T-helper 17 cell (primary cell): ENCODE measurements at places on chromosomes 7 and 10.

DNA sequence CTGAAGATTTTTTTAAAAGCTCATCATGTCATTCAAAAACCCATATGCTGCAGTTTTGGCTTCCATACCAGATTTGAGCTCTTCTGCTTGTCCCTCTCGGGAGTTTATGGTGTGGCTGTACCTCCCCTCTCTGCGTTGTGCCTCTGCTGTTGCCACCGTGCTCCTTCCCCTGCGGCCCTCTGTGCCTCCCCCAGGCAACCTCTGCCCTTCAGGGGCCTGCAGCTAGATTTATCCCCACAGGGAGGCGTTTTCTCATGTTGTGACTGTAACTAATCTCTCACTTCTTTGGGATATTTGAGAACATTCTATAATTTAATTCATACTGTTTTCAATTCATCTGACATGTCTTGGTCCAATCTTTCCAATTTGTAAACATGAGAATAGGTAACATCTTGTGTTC lies 52.7 kb downstream of the TASOR2 start:
- DNase-seq, result no peak

- peak; percentile 31 for DNase-seq
Measured at GRCh38 chr7:139075031-139075652, 34.4 kb downstream of the ZC3HAV1 start.

- no peak for DNase-seq
Measured at GRCh38 chr7:121019018-121019417, 30.5 kb downstream of the CPED1 start.

GRCh38 chr7:91267171-91267955 lies 3.1 kb downstream of the FZD1 start:
- DNase-seq, result no peak

- DNase-seq, result no peak
Measured at GRCh38 chr10:27153329-27153728, 855 bp downstream of the YME1L1 start.

- no peak for DNase-seq
Measured at GRCh38 chr7:88224601-88225275, 4.9 kb upstream of the SRI start.

DNA sequence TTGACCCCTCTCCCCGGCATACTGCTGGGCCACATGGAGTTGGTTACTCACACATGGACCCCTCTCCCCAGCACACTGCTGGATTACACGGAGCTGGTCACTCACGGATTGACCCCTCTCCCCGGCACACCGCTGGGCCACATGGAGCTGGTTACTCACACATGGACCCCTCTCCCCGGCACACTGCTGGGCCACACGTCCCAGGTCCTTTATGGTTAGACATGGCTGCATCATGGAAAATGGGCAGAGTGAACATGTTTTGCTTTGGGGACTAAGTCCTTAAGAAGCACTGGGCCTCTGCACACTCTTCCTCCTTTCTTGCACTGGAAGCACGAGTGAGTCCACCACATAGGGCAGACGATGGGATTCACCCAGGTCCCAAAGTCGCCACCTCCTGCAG lies 102.1 kb upstream of the SHH start:
- no peak for DNase-seq

- DNase-seq, result no peak
Measured at GRCh38 chr10:69479240-69480067, 28.2 kb downstream of the TSPAN15 start.

- no peak for DNase-seq
Measured at GRCh38 chr7:22356701-22357310, at the start of gene RAPGEF5. Gene RAPGEF5 (minus strand): TSS chr7:22357154. CDS start chr7:22357060, 94 bp downstream.

DNA sequence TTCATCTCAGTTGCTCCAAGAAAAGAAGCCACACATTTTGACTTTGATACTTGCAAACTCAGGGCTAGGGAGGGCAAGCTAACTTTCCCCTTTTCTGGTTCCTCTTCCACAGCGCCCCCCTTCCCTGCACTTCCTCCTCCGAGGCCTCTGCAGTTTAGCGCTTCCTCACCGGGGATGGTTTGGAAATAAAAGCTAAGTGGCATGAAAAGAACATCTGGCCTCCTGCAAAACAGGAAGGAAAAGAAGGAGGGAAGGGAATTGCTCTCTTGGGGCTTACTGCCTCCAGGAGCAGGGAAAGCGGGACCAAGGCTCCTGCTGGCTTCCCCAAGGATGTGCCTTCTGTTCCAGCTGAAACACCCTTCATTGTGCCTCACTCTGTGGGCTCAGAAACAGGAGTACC lies 42.3 kb downstream of the PRKCQ start:
- DNase-seq, result no peak

GRCh38 chr10:91632671-91633550 lies at the start of gene PPP1R3C:
Gene PPP1R3C (minus strand): TSS chr10:91633071. CDS start chr10:91632969, 102 bp downstream.
- DNase-seq, result no peak

GRCh38 chr10:11330383-11331045 lies 280.9 kb downstream of the USP6NL start:
- no peak for DNase-seq

- no peak for DNase-seq
Measured at GRCh38 chr10:102382871-102383270, 12.6 kb upstream of the NFKB2 start.

DNA sequence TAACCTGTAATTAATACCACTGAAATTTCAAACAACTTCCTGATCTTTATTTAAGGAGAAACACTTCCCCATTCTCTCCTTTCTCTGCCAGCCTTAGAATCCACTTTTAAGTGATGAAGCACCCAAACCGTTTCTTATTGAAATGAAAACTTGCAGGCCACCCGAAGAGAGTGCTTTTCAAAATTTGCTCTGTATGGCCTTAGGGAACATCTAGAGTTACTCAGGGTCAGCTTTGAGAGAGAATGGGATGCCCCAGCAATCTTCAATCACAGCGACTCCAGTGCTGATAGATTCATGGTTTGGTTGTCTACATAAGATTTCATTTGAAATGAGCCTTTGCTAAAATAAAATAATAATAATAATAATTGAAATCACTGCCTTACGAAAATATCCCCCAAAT lies 323.1 kb downstream of the PCLO start:
- no peak for DNase-seq

GRCh38 chr7:108016841-108017775 lies 14.1 kb upstream of the LAMB1 start:
- no peak for DNase-seq

- DNase-seq, result no peak
Measured at GRCh38 chr7:24504836-24505235, 68.4 kb upstream of the PALS2 start.

GRCh38 chr10:30495687-30496086 lies 61.7 kb downstream of the MAP3K8 start:
- no peak for DNase-seq

DNA sequence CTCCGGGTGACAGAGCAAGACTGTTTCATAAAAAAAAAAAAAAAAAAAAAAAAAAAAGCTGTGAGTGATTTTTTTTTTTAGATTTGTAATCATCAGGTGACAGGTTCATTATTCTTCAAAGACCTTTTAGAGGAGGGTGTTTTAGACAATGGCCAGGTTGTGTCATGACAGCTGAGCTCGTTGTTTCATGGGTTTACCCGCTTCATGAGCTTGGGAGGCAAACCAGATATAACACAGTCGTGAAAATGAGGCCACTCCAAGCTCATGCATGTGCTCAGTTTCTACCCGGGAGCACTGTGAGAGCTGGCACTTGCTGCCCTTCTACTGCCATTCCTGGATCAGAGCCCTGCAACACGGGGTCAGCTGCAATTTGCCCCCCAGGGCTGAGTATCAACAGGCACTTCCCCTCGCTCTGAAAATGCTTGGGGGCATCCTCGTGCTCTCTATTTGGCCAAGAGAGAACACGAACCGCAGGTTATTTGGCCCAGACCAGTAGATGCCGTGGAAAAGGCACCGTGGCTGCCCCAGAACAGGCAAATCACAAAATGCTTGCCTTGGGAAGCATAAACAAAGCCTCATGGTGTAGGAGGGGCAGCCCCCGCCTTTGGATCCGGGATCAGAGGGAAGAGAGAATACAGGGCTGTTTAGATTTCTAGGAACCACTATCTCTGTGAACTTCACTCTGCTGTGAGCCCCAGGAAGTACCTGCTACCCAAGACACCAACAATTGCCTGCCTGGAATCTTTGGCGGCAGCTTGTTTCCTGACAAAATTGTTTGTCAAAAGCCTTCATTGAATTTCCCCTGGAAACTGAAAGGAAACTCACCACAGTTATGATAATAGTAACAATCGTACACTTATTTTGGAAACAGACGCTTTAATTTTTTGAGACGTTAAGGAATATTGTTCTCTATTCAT lies 371.0 kb downstream of the FRMD4A start:
- DNase-seq, result no peak

DNA sequence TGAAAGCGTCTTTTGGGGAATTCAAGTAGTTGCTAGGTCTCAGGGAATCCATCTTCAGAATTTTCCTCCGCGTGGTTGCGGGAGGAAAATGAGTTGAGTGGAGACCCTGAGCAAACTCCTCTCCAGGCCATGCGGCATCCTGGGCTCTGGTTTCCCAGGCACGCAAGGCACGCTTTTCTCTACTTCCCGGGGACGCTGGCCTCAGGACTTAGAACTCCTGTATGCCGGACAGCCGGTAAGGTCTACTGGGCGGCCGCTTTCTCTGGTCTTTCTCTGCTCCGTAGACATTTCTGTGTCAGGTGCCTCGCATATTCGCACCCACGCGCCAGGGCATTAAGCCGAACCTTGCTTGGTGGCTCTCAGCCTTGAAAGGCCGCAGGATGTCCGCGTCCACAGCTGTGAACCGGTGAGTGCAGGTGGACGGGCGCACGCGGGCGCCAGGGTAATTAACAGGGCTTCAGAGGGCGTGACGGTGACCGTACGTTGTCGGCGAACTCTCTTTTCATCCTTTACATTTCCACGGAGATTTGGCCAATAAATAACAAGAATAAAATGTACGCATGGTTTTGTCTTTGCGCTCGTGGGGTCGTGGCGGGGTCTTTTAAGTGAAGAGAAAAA lies 992 bp upstream of the RBM20 start:
- no peak for DNase-seq

DNA sequence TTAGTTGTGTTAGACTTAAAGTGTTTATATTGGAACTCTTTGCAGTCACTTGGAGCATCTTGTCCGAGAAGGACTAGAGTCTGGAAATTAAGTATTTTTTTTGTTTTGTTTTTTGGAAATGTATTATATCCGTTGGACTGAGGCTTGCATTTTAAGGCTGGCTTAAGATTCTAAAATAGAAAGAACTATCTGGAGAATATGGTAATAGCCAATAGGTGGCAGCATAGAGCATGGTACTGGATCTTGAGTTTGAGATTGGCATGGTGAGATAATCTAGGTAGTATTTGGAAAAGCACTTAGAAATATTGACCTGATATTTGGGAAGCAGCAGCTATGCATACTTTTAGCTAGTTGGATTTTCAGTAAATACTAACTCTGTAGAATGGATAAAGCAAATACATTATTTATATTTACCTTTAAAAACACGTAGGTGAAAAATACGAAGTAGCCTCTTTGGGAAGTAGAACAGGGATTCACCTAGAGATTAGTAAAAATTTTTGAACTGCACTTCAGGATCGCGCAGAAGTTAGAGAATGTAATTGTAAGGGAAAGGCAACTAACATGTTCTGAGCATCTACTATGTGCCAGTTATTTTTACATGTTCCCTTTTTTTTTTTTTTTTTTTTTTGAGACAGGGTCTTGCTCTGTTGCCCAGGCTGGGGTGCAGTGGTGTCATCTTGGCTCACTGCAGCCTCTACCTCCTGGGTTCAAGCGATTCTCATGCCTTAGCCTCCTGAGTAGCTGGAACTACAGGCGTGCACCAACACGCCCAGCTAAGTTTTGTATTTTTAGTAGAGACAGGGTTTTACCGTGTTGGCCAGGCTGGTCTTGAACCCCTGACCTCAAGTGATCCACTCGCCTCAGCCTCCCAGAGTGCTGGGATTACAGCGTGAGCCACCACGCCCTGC lies 78.6 kb downstream of the LCOR start:
- DNase-seq, result no peak

DNA sequence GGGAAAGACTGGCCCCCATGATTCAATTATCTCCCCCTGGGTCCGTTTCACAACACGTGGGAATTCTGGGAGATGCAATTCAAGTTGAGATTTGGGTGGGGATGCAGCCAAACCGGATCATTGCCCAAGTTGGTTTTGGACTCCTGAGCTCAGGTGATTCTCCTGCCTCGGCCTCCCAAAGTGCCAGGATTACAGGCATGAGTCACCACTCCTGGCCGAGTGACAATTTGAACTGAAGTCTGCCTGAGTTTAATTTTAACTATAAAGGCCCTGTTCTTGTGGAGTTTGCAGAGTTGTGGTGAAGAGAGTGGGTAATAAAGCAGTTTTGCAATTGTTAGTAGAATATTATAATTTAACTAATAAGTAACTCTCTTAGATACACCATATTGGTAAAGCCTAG lies 78.3 kb downstream of the GALNT17 start:
- no peak for DNase-seq

- DNase-seq, result no peak
Measured at GRCh38 chr10:13698217-13698616, 111.5 kb downstream of the PRPF18 start.

DNA sequence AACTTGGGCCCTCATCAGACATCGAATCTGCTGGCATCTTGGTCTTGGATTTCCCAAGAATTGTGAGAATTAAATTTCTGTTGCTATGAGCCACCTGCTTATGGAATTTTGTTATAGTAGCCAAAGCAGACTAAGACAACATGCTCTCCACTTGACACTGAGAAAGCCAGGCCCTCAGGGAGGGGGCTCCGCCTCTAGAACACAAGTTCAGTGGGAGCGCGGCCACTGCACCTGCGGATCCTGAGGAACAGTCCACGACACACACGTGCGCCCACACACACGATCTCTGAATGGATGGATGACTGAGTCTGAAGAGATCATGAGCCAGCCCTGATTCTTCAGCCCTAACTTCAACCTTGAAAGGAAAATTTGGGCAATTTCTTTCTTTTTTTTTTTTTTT lies 73.7 kb downstream of the CTBP2 start:
- no peak for DNase-seq

DNA sequence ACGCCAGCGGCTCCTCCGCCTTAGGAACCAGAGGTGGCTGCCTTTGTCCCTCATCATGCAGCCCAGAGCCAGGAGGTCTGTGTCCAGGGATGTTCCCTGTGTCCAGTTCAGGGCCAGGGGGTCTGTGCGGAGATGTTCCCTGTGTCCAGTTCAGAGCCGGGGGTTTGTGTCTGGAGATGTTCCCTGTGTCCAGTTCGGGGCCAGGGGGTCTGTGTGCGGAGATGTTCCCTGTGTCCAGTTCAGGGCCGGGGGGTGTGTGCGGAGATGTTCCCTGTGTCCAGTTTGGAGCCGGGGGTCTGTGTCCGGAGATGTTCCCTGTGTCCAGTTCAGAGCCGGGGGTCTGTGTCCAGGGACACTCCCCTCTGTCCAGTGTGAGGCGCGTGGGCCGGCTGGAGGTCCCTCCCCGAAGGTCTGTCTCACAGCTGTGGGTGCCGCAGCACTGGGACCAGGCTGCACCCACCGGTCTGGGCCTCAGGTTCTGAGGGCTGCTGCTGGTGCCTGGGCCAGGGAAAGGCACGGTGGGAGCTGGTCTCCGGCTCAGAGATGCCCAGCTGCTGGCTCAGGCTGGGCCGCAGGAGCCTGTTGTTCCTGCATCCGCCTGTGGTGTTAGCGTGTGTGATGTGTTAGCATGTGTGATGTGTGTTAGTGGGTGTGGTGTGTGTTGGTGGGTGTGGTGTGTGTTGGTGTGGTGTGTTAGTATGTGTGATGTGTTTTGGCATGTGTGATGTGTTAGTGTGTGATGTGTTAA lies 67.9 kb upstream of the CFAP46 start:
- DNase-seq, result no peak
